Breast epithelium (tissue), 4 donors: ENCODE measurements at places on chromosomes 12 and 14.

- no peaks in the 10 kb centered on the region for H3K36me3 ChIP-seq
- no peak overlapping the region for H3K27ac ChIP-seq
- no peaks in the 10 kb centered on the region for H3K27me3 ChIP-seq
- H3K4me3 ChIP-seq = no peak overlapping the region
Observed at GRCh38 chr14:91398707-91399106, 18.9 kb downstream of the CCDC88C start.

GRCh38 chr14:102249041-102249440 is 55.9 kb downstream of the MOK start:
- DNase-seq = no peak
- no peak overlapping the region for H3K27ac ChIP-seq
- no peaks in the 10 kb centered on the region for H3K36me3 ChIP-seq
- no peak overlapping the region for H3K4me3 ChIP-seq
- H3K27me3 ChIP-seq = no peaks in the 10 kb centered on the region

- H3K4me3 ChIP-seq = no peak overlapping the region
- peaks cover 21% of the 10 kb centered on the region for H3K4me1 ChIP-seq
- no peaks in the 10 kb centered on the region for H3K27me3 ChIP-seq
Observed at GRCh38 chr14:64711039-64711438, 6.8 kb downstream of the PLEKHG3 start.

GRCh38 chr14:101257551-101257950 is 303.7 kb upstream of the DIO3 start:
- no peak overlapping the region for H3K4me3 ChIP-seq
- no peak overlapping the region for H3K27ac ChIP-seq
- no peaks in the 10 kb centered on the region for H3K36me3 ChIP-seq
- H3K4me1 ChIP-seq = no peaks in the 10 kb centered on the region

DNA sequence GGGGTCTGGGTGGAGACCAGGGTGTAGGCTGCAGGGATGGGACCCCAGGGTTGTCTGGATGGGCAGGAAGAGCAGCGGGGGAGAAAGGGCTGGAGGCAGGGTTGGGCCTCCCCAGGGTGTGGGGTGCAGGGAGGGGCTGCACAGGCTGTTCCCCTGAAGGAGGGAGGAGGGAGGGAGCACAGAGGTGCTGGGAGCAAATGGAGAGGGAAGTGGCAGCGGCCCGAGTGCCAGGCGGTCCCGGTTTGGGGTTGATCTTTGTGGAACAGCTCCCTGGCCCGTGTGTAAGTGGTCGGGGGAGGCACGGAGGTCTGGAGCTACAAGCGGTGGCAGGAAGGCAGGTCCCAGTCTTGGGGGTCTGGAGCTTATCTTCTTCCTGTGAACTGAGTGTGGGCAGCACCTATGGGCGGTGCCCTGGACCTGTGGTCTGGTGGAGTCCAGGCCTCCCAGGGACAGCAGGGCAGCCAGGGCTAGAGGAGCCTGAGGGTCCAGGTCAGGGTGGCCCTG is 391.6 kb downstream of the TMEM121 start:
- H3K27me3 ChIP-seq = no peaks in the 10 kb centered on the region
- DNase-seq = peak; percentile 14
- H3K27ac ChIP-seq = no peak overlapping the region
- no peak overlapping the region for H3K4me3 ChIP-seq
- no peaks in the 10 kb centered on the region for H3K4me1 ChIP-seq
